Mesendoderm (in vitro differentiated cells): ENCODE measurements at places on chromosomes 12 and 14.

- H3K27me3 ChIP-seq: no peaks in the 10 kb centered on the region
- no peaks in the 10 kb centered on the region for H3K36me3 ChIP-seq
- no peak overlapping the region for H3K27ac ChIP-seq
- H3K4me3 ChIP-seq: no peak overlapping the region
Observed at GRCh38 chr12:20946732-20947131, 136.2 kb downstream of the SLCO1B3 start.

GRCh38 chr14:66884149-66884548, 305.1 kb upstream of the GARIN2 start:
- no peaks in the 10 kb centered on the region for H3K4me1 ChIP-seq
- H3K36me3 ChIP-seq: no peaks in the 10 kb centered on the region
- H3K27me3 ChIP-seq: no peaks in the 10 kb centered on the region
- H3K27ac ChIP-seq: no peak overlapping the region
- DNase-seq: no peak

DNA sequence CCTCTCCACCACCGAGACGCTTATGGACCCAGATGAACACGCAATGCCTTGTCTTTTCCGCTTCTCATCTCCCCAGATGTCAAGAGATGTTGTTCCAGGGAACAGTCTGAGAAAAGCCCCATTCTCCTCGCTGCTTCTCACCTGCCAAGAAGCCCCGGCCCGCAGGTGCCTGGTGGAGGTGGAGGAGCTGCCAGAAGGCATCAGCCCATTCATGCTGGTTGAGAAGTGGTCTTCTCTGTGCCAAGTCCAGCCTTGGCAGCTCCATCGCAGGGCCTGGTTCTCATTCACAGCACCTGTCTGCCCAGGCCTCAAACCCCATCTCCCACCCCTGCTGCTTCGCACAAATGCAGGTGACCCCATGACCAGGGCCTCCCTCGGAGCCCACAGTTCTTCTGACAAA, 42.3 kb upstream of the TMEM263 start:
- peaks cover 5% of the 10 kb centered on the region for H3K4me1 ChIP-seq
- H3K4me3 ChIP-seq: no peak overlapping the region
- H3K27me3 ChIP-seq: no peaks in the 10 kb centered on the region
- DNase-seq: no peak
- H3K27ac ChIP-seq: no peak overlapping the region

- H3K27ac ChIP-seq: no peak overlapping the region
- no peak overlapping the region for H3K4me3 ChIP-seq
- DNase-seq: no peak
- H3K27me3 ChIP-seq: no peaks in the 10 kb centered on the region
- H3K36me3 ChIP-seq: no peaks in the 10 kb centered on the region
Observed at GRCh38 chr14:61588419-61588901, 106.9 kb upstream of the HIF1A start.

GRCh38 chr12:22268406-22268805, 66.1 kb downstream of the ST8SIA1 start:
- no peaks in the 10 kb centered on the region for H3K36me3 ChIP-seq
- no peak overlapping the region for H3K4me3 ChIP-seq
- no peaks in the 10 kb centered on the region for H3K27me3 ChIP-seq
- H3K4me1 ChIP-seq: no peaks in the 10 kb centered on the region
- DNase-seq: no peak

DNA sequence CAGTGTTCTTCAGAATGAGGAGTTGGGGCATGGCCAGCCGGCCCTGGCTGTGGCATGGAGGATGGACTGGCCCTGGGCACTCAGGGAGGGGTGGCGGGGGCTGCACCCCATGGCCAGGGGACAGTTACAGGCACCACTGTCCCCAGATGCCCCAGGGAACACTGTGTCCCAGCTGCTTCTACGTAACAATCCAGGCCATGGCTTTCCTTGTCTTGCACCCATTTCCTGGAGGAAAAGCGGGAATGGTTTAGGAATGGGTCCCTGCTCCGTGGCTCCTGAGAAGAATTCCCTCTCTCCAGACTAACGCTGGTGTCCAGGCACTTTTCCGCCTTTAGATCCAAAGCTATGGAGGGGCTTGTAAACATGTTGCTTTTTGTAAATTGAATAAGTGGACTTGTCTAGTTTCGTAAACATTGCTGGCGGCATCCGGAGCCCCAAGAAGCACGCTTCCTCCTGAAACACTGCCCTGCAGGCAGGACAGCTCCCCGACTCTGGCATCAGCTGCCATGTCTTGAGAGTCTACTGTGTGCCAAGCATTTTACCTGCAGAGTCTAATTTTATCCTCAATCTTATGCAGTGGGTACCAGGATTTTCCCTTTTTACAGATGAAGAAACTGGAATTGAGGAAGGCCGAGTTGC, 238.3 kb downstream of the SLC41A2 start:
- H3K4me1 ChIP-seq: peaks cover 11% of the 10 kb centered on the region
- DNase-seq: no peak
- H3K27me3 ChIP-seq: no peaks in the 10 kb centered on the region
- no peak overlapping the region for H3K4me3 ChIP-seq
- no peak overlapping the region for H3K27ac ChIP-seq

GRCh38 chr12:124740691-124741137, 123.0 kb downstream of the SCARB1 start:
- no peak overlapping the region for H3K27ac ChIP-seq
- H3K36me3 ChIP-seq: no peaks in the 10 kb centered on the region
- DNase-seq: peak; percentile 65
- H3K4me1 ChIP-seq: no peaks in the 10 kb centered on the region
- H3K4me3 ChIP-seq: no peak overlapping the region

- no peaks in the 10 kb centered on the region for H3K36me3 ChIP-seq
- no peak overlapping the region for H3K27ac ChIP-seq
- no peaks in the 10 kb centered on the region for H3K4me1 ChIP-seq
- no peak overlapping the region for H3K4me3 ChIP-seq
Observed at GRCh38 chr12:103100257-103100831, 142.9 kb downstream of the ASCL1 start.

DNA sequence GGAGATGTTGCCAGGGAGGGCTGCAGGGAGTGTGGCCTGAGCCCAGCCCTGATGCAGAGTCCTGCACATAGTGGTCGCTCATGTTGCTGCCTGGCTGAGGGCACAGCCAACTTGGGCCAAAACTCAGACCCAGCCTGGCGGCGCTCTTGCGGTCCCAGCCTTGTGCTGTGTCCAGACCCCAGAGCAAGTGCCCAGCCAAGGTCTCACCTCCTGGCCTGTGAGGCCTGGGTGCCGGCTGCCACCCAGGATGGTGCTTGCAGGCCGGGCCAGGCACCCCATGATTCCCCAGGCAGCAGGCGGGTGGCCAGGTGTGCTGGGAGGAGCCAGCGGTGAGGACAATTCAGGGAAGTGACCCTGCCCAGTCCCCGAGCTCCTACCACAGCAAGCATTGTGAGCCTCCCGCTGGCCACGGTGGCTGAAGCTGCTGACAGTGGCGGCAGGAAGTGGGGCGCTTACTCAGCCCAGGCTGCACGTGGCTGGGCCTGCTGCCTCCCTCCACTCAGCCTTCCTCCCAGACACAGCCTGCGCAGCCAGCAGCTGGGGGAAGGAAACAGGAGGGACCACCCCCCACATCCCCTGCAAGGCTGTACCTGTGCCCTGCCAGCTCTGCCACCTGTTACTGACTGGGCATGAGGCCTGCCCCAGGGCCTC, 17.7 kb upstream of the PGF start:
- no peak overlapping the region for H3K27ac ChIP-seq
- DNase-seq: no peak
- H3K4me3 ChIP-seq: no peak overlapping the region
- H3K36me3 ChIP-seq: no peaks in the 10 kb centered on the region
- peaks cover 4% of the 10 kb centered on the region for H3K4me1 ChIP-seq
- H3K27me3 ChIP-seq: no peaks in the 10 kb centered on the region

GRCh38 chr14:104933746-104934733, 9.4 kb downstream of the PLD4 start:
- no peaks in the 10 kb centered on the region for H3K4me1 ChIP-seq
- H3K36me3 ChIP-seq: no peaks in the 10 kb centered on the region
- no peak for DNase-seq
- no peak overlapping the region for H3K27ac ChIP-seq
- H3K4me3 ChIP-seq: no peak overlapping the region

- H3K36me3 ChIP-seq: peaks cover 14% of the 10 kb centered on the region
- H3K4me3 ChIP-seq: no peak overlapping the region
- no peak for DNase-seq
- H3K27me3 ChIP-seq: no peaks in the 10 kb centered on the region
- H3K27ac ChIP-seq: no peak overlapping the region
Observed at GRCh38 chr12:124909831-124910560, 4.5 kb downstream of the UBC start.

DNA sequence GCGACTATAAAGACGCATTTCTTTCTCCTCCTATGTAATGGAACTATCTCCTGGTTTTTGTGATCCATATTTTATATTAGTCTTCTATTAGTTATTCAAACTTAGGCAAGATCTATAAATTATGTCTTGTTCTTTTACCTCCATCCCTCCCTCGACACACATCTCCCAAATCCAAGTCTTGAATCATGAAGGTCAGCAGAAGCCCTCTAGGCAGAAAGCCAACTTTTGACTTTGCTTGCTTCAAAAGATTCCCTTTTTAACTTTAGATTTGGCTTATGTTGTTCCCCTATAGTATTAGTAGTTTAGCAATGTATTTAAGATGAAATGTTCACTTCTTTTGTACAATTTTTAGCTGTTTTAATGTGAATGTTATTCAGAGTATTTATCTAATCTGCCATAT, 689.8 kb downstream of the SLC6A15 start:
- H3K4me1 ChIP-seq: no peaks in the 10 kb centered on the region
- no peaks in the 10 kb centered on the region for H3K27me3 ChIP-seq
- H3K36me3 ChIP-seq: no peaks in the 10 kb centered on the region
- no peak overlapping the region for H3K4me3 ChIP-seq
- no peak overlapping the region for H3K27ac ChIP-seq

DNA sequence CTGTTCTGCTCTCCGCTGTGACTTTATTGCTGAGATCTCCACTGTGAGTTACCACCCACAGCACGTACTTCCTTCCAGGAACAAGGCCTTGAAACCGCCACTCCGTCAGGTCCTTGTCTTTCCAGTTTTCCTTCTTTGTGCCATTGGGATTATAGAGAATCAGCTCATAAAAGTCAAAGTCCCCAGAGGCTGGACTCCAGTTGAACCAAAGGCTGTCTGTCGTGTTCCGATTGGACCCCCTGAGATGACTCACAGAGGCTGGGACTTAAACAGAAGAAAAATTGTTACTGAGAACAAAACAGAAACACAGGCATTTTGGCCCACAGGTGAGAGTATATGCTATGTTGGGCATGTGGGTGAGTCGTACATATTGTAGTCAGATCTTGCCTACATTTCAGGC, 76.6 kb downstream of the PTPRB start:
- no peaks in the 10 kb centered on the region for H3K36me3 ChIP-seq
- DNase-seq: no peak
- H3K27ac ChIP-seq: no peak overlapping the region
- H3K4me1 ChIP-seq: peaks cover 5% of the 10 kb centered on the region
- no peak overlapping the region for H3K4me3 ChIP-seq

- no peak overlapping the region for H3K27ac ChIP-seq
- H3K4me1 ChIP-seq: peaks cover 1% of the 10 kb centered on the region
- peak; percentile 72 for DNase-seq
- H3K27me3 ChIP-seq: no peaks in the 10 kb centered on the region
Observed at GRCh38 chr12:111570084-111570961, 28.8 kb downstream of the ATXN2 start.

DNA sequence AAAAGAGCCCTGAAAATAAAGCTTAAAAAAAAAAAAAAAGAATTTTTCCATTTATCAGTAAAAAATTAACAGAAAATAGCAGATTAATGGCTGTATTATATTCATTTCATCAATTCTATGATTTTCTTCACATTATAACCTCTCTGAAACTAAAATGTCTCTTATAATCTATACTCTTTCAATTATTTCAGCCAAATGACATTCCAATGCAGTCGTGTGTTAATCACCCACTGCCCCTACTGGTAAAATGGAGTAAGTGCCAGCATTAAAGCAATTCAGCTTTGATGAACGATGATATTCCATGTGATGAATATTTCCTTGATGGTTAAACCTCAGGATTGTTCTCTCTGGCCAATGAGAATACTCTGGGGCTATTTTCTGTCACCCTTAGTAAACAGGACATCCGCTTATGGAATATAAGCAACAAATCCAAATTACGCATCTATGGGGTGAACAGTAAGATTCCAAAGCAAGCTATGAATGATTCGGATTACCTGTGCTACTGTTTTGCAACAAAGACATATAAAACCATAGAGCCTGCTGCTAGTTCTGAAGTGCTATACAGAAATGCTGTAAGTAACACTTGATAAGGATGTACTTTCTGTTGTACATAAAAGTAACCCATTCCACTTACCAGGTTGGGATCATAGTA, 20.3 kb upstream of the SYCP3 start:
- no peaks in the 10 kb centered on the region for H3K36me3 ChIP-seq
- no peak overlapping the region for H3K27ac ChIP-seq
- H3K4me3 ChIP-seq: no peak overlapping the region
- peak; percentile 37 for DNase-seq

DNA sequence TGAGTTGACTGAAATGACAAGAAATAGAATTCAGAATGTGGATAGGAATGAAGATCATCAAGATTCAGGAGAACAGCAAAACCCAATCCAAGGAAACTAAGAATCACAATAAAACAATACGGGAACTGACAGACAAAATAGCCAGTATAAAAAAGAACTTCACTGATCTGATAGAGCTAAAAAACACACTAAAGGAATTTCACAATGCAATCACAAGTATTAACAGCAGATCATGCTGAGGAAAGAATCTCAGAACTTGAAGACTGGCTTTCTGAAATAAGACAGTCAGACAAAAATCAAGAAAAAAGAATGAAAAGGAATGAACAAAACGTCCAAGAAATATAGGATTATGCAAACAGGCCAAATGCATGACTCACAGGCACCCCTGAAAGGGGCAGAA, 15.3 kb upstream of the OR5AU1 start:
- no peak overlapping the region for H3K4me3 ChIP-seq
- no peaks in the 10 kb centered on the region for H3K27me3 ChIP-seq
- no peak overlapping the region for H3K27ac ChIP-seq
- DNase-seq: no peak
- H3K4me1 ChIP-seq: no peaks in the 10 kb centered on the region

DNA sequence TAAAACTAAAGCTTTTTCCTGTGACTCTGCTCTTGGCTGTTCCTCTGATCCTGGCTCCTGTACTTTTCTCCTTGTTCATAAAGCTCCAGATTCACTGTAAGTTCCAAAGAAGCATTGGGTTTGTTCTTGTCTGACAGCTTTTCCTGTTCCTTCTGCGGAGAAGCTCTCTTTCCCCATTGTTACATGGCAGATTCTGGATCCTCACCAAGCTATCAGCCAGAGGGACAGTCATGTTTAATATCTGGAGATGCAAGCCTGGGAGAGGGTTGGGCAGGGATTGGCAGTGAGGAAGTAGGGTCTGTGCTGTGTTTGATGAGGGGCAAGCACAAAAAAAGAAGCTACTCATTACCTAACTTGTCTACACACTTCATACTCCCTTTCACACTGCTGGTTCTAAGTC, 107.9 kb downstream of the AKAP6 start:
- peaks cover 7% of the 10 kb centered on the region for H3K4me1 ChIP-seq
- no peak overlapping the region for H3K27ac ChIP-seq
- H3K27me3 ChIP-seq: no peaks in the 10 kb centered on the region

DNA sequence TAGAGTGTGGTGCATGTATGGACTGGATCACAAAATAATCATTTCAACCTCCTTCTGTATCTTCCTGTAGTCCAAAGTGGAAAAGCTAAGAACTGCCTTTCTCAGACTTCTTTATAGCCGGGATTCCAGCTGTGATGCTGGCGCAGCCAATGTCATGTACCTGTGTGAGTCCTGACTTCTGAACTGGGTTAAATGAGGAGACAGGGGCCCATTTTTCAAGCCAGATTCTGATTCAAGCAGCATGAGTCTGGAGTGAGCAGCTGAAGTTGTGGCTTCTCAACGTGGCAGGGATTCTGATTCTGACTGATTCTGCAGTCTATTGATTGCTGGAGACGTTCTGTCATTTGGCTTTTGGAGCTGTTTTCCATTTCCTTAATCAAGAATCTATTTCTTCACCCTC, 111.2 kb downstream of the ST8SIA1 start:
- no peak overlapping the region for H3K27ac ChIP-seq
- no peaks in the 10 kb centered on the region for H3K27me3 ChIP-seq
- no peaks in the 10 kb centered on the region for H3K4me1 ChIP-seq
- no peak for DNase-seq
